ENCODE measurements at places on chromosomes 13 and 19.
A peak's percentile ranks its signal among the peaks of the same experiment; 100 is the strongest.

GRCh38 chr13:61162636-61163035 is 253.0 kb downstream of the PCDH20 start:
- peak; percentile 21 for DNase-seq

- DNase-seq = peak; percentile 76
These were observed 21.4 kb upstream of the ZNF181 start for GRCh38 chr19:34712395-34713261.

- no peak for DNase-seq
These were observed 101.0 kb downstream of the PAN3 start for GRCh38 chr13:28239374-28239773.

DNA sequence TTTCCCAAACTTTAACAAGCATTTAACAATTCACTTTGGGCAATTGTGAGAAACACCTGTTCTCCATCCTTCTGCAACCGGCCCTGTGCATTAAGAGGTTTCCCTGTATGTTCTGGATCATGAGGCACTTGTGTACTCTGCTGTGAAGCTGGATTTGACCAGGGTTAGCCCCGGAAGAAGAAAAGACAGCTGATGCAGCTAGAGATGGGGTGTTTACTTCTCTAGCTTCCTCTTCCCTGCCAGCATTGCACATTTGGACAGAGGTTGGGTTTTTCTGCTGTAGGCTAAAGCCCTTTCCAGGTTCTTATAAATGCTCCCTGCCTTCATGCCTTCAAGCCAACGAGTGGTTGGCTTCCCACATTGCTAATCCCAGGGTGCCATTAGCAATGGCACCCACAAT is 20.9 kb downstream of the MBD3L2B start:
- DNase-seq = no peak

DNA sequence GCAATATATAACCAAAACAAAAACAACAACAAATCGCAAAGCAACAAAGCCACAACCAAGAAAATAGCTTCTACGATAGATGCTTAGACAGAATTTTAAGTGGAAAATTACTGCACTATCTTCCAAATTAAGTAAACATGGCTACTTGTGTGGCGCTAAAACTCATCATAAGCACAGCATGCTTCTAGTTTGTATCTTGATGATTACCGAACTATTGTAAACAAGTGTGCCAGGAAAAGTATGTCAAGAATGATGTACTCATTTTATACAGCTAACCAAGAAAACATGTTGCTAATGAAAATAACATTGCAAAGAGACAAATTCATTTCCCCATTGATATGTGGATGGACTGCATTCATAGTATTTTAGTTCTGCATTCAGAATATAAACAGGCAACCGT is 271.9 kb upstream of the GPC6 start:
- DNase-seq = no peak

DNA sequence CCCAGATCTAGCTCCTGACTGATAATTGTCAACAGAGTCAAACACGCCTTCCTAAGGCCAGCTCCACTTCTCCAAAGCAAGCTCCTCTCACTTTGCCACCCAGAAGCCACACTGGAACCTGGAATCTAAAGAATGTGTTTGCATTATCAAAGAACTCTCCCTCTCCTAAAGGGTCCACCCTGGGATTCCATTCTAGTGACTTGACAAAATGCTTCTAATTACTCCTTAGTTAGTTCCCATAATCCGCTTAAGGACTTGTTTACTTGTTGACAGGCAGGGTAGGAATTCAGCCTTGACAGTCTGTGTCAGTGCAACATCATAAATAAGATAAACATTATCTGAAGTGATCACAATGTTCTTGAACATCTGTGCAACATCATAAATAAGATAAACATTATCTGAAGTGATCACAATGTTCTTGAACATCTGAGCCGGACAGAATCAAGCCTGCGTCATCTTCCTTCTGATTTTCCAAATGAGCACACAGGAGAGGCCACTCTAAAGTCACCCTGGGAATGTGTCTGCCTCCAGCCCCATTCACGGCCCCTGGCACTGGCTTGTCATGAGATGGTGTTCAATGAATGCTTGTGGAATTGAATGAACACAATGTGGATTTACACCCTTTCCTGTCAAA is 512.1 kb downstream of the IRS2 start:
- peak; percentile 76 for DNase-seq

GRCh38 chr13:106548064-106548696 is 12.7 kb upstream of the EFNB2 start:
- DNase-seq = no peak

GRCh38 chr13:40315416-40316064 is 350.9 kb downstream of the FOXO1 start:
- peak; percentile 67 for DNase-seq

DNA sequence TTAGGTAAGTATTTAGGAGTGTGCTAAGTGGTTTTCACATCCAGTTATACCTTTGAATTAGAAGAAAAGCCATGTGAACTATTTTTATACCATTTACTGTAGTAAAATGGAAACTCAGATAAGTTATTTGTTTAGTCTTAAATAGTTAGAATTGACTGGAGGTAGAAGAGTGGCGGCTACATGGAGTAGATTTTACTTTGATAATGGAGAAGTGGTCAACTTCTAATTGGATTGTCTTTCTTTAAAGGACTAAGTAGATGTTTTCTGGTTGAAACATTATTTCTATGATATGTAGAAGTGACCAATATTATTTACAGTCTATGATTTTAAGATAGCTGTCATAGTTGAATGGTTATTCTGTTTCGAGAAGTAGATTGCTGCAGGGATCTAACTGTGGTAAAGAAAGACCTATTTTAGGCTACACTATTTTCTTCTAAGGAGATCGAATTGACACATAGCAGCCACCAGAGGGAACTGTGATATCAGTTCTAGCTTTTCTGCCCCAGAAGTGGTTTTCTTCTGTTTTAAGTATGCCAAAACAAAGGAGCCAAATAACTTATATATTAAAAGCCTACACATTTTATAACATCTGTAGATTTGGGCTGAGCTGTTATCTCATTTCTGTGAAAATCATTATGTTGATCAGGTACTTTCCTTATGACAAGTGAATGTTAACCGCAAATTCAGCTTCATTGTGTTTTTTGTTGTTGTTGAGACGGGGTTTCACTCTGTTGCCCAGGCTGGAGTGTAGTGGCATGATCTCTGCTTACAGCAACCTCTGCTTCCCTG is 26.1 kb downstream of the ZMYM2 start:
- peak; percentile 39 for DNase-seq

GRCh38 chr19:577439-578392 is 5.3 kb downstream of the BSG start:
- no peak for DNase-seq

- DNase-seq = no peak
These were observed 36.2 kb downstream of the RFX2 start for GRCh38 chr19:6073858-6074708.

GRCh38 chr19:2035590-2035991 is 15.5 kb downstream of the MKNK2 start:
- DNase-seq = no peak

GRCh38 chr19:18867199-18867598 is 28.8 kb downstream of the CERS1 start:
- DNase-seq = no peak

DNA sequence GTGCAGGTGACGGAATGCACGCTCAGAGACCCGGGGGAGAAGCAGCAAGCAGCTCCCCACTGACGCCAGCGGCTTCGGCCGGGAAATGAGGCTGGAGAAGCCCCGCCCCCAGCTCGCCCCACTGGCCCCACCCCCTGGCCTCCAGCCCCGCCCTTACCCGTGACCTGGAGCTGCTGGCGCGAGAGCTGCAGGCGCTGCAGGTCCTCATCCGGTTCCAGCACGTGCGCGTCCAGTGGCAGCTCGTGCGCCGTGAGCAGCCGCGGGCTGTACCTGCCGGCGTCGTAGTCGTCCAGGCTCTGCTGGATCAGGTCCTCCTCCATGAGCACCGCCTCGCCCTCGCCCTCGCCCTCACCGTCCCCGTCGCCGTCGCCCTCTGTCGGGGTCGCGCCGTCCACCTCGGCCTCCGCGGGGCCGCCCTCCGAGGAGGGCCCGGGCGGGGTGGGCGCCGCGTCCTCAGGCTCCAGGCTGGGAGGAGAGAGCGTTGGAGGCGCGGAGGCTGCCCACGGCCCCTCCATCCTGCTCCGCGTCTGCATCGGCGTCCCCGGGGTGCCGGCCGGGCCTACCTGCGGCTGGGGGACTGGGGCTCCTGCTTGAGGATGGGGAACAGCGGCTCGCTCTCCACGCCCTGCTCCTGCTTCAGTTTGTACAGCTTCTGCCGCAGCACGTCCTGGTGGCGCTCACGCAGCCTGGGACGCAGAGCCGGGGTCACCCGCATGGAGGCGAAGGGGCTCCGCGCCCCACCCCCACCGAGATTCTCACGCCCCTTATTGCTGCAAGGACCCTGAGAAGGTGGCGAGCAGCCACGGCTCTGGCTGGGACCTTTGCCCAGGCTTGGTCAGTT is 6.4 kb upstream of the TBXA2R start:
- DNase-seq = no peak

- DNase-seq = no peak
These were observed 24.0 kb downstream of the SKA3 start for GRCh38 chr13:21152251-21152899.

DNA sequence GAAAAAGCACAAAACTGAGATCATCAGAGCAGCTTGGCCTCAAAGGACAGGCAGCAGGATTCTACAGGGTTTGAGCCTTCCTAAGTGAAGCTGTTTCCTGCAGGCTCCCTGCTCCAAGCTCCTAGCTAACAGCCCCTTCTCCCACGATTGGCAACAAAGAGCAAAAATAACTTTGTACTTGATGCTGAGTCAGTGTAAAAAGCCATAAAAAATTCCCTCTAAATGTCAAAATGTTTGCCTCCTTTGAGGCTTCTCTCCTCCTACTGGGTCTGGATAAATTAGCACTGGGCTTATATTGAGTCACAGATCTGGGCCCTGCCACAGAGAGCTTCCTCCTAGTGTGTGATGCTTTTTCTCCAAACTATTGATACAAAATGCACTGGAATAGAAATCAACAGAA is 153.3 kb downstream of the TNFRSF19 start:
- no peak for DNase-seq

DNA sequence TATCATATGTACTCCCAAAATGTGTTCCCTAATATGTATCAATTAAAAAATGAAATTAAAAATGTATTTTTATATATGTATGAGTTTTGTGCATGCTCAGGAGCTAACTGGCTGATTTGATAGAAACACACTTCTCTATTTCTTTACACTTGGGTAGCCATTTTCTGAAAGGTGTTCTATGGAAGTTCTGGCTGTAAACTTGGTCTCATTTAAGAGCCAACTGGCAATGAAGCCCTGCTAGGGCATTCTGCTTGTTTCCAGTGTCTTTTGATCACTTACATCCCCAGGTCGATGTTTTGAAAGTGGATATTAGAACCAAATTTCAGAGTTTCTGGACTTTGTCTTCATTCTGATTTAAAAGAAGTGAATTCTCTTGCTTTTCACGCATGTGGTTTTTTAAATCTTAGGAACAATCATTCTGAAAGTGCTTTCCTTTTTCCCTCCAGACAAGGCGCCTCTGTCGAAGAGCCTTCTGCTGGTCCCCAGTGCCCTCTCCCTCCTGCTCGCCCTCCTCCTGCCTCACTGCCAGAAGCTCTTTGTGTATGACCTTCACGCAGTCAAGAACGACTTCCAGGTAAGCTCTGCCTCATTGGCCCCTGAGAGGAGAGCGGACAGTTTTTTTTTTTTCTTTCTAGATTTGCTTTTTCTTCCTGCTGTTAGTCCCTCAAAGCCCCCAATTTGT is 20.1 kb downstream of the GPR18 start:
- DNase-seq = no peak

- no peak for DNase-seq
These were observed 1.4 kb downstream of the NOVA2 start for GRCh38 chr19:45972081-45972946.

DNA sequence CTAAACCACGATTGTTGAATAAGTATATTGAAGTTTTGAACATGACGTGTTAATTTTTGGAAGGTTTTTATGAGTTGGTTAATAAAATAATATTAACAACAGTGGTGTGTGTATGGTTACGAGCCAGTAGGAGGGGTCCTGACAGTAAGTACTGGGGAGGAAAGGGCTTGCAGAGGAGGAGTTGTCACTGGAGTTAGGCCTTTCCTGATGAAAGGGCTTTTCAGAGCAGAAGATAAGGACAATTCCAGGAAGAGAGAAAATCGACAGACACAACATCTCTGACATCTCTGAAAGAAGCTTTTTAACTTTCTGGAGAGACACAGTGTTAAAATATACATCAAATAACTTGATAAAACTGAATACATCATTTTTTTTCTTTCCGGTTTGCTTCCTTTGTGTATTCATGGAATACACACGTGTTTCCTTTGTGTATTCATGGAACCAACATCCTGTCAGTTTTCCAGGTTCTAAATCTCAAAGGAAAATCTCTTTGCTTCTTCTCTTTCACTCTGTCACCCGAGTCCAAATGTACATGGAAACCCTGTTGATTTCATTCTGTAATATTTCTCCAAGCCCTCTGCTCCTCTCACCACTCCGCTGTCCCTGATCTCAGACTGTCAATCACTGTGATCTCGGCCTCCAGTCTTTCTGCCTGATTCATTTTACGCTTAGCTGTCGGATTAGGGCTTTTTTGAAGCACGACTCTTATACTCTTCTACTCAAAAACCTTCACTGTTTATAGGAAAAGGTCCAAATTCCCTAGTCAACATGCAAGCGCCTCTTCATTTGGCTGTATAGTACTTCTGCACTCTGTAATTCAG is 374.4 kb downstream of the DLEU7 start:
- no peak for DNase-seq

DNA sequence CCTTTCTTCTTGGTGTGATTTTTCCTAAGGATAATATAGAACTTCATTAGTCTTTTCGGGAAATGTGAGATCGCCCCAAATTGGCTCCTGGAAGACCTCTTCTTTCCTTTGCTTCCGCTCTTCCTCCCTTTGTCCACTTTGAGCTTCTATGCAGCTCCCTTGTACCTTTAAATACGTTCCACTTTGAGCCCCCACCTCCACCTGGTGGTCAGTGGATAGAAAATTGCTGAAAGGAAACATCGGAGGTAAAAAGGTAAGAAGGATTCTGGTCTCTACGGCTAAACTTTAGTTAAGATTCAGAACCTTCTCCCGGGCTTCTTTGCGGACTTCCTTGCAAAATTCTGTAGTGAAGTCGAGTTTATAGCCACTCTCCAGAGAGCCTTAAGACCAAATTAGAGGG is 55.0 kb upstream of the TM9SF2 start:
- DNase-seq = no peak

- no peak for DNase-seq
These were observed 949 bp downstream of the RAB3A start for GRCh38 chr19:18202778-18203407.

- no peak for DNase-seq
These were observed 520.1 kb upstream of the ARGLU1 start for GRCh38 chr13:107088061-107088460.

DNA sequence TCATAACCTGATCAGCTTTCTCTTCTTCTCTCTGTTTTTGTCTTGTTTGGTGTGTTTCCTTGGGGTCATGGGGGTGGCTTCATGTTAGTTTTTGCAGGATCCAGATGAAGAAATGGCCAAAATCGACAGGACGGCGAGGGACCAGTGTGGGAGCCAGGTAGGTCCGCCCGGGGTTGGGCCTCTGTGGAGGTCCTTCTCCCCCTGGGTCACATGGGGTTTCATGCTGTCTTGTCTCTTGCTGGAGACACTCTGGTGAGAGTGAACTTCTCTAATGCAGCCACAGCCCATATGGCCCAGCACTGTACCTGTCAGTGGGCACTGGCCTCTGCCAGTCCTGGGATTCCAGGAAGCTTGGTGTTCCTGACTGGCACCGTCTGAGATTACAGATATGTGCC is 1.1 kb downstream of the CCNE1 start:
- DNase-seq = no peak

- DNase-seq = peak; percentile 85
These were observed 4.5 kb upstream of the EPSTI1 start for GRCh38 chr13:42996584-42996983.

All from kidney tubule cell (primary cell).